ENCODE measurements at places on chromosomes 5 and 9.

DNA sequence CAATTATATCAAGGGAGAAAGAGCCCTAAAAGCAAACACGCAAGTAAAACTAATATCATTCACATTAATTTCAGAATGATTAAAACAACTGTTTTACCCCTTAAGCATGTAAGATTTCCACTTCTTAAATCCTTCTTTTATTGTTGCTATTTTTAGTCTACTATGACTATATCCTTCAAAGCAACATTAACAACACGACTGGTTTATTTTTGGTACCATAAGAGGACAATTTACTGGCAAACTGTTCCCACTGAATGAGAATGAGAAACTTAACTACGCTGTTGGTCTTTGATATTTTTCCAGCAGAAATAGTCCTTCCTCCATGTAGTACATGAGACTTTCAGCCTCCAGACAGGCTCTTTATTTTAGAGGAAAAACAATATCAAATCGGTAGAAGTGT lies 281.5 kb downstream of the CTNND2 start:
- DNase-seq, result no peak

DNA sequence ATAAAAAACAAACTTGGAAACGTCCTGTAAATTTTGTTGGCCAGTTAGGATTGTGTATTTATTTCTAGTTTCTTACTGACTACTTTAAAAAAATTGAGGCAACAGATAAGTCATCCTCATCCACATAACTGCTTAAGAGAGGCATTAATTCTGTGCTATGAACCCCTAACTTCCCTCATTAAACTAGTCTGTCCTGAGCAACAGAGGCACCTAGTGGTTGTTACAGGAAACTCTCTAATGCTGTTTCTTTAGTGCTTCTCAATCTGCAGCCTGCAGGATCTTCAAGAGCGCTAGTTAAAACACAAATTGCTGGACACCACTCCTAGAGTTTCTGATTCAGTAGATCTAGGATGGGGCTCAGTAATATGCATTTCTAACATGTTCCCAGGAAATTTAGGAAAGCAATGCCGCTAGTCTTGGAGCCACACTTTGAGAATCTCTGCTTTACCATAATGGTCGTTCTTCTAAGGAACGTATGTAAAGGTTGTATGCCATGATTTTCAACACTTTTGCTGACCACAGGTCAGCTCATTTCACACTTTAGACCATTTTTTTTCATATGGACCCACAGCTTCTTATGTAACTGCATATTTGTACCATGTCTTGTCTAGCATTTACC lies 410.1 kb upstream of the SMARCA2 start:
- DNase-seq, result no peak

GRCh38 chr5:64333886-64334285 lies 168.2 kb downstream of the RNF180 start:
- DNase-seq, result no peak

DNA sequence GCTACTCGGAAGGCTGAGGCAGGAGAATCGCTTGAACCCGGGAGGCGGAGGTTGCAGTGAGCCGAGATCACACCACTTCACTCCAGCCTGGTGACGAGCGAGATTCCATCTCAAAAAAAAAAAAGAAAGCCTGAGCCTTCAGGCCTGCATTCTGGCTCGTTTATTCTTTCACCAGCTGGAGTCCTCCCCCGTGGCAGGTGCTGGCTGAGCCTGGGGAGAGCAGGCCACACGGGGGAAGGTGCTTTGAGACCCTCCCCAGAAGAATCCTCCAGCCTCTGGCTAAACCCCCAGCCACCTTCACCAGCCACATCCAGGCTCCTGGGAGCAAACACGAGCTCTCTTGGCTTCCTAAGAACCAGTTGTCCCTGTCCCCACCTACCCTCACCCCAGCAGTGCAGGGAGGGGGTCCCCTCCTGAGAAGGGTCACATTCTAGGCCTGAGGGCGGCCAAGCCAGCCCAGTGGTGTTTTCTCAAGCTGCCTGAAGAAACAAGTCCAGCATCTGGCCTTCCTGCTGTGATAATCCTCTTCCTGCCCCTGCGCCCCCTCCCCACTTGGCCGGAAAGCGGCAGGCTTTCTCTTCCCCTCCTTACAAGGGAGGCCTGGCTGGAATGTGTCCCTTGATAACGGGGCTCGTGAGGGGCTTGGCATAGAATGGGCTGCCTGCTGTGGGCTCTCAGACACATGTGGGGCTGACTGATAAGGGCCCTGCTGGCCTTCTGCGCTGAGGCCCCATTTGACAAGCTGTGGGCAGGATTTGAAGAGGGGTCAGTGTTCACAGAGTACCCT lies 41.5 kb downstream of the PLPP7 start:
- no peak for DNase-seq

DNA sequence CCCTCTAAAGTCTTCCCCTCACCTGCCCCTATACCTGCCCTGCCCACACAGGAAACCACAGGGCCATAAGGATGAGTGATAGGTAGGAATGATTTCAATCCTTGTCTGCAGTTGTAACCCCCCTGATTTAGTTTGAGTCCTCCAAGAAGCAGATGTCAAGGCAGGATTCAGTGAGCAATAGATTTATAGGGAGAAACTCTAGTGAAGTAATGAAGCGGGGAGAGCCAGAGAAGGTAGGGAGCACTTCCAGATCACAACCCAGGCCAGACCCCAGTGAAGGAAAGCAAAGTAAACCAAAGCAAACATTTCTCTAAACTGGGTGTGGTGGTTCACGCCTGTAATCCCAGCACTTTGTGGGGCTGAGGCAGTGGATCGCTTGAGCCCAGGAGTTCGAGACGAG lies 22.4 kb downstream of the ENC1 start:
- no peak for DNase-seq

- no peak for DNase-seq
These were observed 56.2 kb upstream of the APC start for GRCh38 chr5:112681481-112681908.

- DNase-seq, result no peak
These were observed 984 bp upstream of the DOK3 start for GRCh38 chr5:177510567-177511053.

DNA sequence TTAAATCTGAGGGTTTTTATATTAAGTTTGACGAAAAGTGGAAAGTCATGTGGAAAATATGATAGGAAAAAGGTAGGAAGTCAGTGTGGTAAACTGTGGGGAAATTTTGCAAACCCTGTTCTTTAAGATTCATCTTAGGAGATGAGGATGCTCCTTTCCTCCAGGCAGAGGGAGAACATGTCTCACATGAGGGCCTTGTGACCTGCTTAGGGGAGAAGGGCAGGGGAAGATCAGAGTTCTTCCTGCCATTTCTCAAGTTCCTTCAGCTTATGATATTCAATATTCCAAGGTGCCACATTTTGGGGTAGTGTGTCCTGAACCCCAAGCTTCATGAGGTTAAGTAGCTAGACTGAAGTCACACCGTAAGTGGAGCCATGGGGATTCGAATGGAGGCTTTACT lies 53.7 kb downstream of the MAPKAP1 start:
- DNase-seq, result no peak

GRCh38 chr5:137221943-137222342 lies 277.2 kb downstream of the SPOCK1 start:
- no peak for DNase-seq

- no peak for DNase-seq
These were observed 27.9 kb upstream of the GLDC start for GRCh38 chr9:6673326-6674025.

- no peak for DNase-seq
These were observed 297.0 kb upstream of the TAS2R1 start for GRCh38 chr5:9927106-9927505.

DNA sequence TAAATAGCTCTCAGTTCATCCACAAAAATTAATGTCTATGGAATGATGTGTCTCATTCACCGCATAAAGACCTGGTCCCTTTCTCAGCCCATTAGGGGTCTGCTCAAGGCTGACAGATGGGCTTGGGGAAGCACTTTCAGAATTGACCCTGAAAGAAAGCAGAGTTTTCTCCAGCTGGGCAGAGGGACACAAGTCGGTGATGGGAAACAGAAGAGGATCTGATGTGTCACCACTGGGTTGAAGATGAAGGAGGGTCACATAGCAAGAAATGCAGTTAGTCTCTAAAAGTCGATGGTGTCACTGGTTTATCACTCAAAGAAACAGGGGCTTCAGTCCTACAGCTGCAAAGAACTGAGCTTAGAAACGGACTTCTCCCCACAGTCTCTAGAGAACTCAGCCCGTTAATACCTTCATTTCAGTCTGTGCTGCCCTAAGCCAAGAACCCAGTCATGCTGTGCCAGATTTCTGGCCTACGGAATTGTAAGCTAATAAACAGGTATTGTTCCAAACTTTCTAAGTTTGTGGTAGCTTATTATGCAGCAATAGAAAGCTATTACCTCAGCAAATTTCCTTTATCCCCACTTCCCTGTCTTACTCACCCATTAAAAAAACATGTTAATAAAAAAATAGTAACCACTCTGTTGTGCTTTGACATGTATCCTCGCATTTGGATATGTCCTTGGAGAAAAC lies 64.6 kb downstream of the ADAMTS12 start:
- no peak for DNase-seq

- no peak for DNase-seq
These were observed 9.3 kb downstream of the NINJ1 start for GRCh38 chr9:93124793-93125192.

GRCh38 chr9:128245421-128246151 lies 30.2 kb downstream of the GOLGA2 start:
- DNase-seq, result no peak

DNA sequence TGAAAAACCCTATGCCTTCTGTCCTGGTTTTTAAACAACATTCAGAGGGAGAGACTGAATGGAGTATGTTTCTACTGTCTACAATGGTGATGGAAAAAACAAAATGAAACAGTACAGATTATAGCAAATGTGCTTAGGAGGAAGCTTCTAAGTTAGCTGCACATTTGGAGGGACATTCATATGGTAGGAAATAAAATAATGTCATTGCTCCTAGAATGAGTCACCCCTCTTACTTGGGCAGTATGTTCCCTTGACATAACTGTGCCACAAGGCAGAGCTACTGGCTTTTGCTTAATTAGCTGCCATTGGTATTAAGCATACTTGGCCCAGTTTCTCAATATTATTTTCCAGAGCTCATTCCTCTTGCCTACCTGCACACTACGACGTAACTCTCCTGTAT lies 128.9 kb downstream of the GDNF start:
- DNase-seq, result no peak

DNA sequence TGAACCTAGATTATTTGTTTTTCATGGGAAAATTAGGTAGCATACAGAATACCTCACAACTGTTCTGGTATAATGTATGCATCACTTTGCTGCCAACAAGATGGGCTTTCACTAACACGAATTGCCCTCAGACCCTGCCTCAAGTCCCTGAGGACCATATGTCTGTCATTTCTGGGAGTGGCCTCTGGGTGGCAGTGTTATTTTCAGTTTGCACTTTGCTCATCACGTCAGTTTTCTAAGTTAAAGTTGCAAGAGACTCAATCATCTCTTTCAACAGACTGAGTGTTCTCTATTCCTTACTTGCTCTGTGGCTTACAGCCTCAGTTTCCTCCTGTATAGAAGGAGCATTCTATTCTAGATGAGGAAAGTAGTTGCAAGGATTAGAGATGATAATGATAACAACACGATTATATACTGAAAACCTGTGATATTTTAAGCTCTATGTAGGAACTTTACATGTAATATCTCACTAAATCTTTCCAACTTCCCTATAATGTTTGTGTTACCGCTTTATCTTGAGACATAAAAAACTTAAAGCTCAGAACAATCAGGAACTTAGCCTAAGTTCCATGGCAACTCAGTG lies 55.7 kb downstream of the TSSK1B start:
- DNase-seq, result no peak

DNA sequence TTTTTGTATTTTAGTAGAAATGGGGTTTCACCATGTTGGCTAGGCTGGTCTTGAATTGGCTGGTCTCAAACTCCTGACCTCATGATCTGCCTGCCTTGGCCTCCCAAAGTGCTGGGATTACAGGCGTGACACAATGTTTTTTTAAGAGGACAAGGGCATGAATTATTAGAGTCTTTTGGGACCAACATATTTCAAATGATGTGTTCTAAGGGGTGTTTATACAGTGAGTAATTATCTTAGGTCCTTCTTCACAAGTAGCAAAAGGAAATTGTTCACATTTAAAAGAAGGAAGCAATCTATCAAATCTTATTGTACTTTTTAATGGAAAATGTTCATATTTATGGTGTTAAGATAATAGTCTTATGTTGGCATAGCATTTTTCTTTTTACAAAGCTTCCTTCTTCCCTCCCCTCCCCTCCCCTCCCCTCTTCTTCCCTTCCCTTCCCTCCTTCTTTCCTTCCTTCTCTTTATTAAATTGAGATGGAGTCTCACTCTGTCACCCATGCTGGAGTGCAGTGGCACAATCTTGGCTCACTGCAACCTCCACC lies 6.7 kb downstream of the GNG10 start:
- DNase-seq, result no peak

GRCh38 chr9:109537288-109537687 lies 39.2 kb upstream of the PTPN3 start:
- DNase-seq, result no peak

DNA sequence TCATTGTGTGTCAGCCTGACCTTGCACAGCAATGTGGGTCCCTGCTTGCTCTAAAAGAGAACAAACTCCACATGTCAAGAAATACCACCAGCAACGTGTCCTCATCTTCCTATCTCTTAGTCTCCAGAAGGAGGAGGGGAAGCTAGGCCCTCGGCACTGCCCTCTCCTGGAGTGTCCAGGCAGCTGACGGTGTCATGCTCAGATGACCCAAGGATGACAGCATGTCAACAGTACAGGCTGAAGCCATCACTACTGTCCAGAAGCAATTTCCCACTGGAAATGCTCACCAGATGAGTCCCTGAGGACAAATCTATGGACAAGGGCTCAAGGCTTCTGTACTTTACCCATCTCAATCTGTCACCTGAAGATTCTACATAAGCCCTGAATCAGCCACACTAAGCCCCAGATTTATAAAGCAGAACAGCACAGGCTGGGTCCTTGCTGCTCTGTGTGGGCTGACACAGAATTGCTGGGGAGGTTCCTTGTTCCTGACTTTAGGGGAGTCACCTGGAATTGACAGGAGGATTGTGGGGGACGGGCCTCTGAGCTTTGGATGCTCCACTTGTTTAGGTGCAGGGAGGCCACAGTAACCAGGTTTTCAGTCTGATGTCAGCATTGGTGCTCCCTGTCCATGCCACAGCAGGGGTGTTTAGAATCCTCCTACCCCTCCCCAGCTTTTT lies 210.2 kb downstream of the DAB2IP start:
- DNase-seq, result no peak

GRCh38 chr5:16616536-16617273 lies at the start of gene RETREG1:
TSS of gene RETREG1 (minus strand) at chr5:16616997. CDS start at chr5:16616971, 26 bp downstream.
- no peak for DNase-seq

DNA sequence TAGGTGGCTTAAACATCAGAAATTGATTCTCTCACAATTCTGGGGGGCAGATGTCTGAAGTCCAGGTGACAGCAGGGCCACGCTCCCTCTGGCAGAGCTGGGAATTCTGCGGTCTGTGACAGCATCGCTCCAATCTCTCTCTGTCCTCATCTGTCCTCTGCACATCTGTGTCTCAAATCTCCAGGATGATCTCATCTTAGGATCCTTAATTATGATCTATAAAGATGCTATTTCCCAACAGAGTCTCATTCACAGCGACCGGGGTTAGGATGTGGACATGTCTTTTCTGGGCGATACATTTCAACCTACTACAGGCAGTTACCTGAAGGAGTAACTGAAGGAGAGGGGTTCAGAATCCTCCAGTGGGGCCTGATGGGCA lies 31.4 kb downstream of the ANKRD33B start:
- DNase-seq, result peak; percentile 26

GRCh38 chr5:154714266-154714986 lies 40.8 kb upstream of the LARP1 start:
- no peak for DNase-seq
